ENCODE measurements at places on chromosomes 11 and 22. TPM values are rescaled to one million over a fixed set of nuclear protein-coding genes. Genes with fewer than 3 reads are reported as not detected.

DNA sequence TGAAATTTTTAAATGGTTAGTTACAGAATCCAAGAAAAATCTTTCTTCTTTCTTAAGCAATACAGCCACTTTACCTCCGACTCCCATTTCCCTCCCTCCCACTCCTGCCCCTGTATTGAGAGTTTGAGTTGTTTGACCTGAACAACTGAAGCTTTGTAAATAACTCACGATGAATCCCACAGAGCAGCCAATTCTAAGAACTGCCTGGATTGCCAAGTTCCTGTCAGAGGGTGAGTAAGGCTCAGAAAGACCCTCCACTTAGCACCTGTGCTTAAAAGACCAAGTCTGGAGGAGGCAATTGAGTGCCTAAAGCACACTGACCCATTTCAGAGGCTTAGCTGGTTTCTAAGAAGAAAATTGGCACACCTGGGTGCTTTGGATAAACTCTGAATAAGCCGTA is 158.5 kb downstream of the MSANTD4 start:
- DNase-seq: no peak

DNA sequence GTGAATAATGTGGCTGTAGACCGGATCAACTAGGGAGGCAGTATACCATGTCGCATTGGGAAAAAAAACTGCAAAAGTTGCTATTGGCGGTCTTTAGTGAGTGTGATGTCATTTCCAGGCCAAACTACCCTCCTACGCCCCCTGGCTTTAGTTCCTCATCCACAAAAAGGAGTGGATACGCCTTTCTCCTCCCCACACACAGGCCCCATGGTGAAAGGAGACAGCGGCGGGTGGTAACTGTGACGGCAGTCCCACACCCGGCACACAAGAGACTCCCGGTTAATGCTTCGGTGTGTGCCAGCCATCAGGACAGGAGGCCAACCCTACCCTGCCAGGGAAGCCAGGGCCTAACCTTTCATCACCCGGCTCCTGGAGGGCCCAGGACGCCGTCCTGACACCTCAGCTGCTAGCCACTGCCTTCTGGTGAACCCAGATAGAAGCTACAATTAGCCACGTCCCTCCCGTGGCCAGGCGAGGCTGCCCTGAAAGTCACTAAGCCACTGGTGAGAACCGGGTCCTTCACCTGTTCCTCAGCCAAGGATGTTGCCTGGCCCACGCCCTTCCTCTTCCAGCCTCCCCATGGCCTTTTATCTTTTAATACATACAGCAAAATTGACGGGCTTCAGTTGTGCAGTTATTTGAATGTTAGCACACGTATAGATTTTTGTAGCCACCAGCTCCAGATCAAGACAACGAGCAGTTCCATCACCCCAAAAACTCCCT is 10.8 kb downstream of the TP53I11 start:
- no peak for DNase-seq

GRCh38 chr22:30717331-30717921 is 22.8 kb downstream of the OSBP2 start:
- DNase-seq: no peak

DNA sequence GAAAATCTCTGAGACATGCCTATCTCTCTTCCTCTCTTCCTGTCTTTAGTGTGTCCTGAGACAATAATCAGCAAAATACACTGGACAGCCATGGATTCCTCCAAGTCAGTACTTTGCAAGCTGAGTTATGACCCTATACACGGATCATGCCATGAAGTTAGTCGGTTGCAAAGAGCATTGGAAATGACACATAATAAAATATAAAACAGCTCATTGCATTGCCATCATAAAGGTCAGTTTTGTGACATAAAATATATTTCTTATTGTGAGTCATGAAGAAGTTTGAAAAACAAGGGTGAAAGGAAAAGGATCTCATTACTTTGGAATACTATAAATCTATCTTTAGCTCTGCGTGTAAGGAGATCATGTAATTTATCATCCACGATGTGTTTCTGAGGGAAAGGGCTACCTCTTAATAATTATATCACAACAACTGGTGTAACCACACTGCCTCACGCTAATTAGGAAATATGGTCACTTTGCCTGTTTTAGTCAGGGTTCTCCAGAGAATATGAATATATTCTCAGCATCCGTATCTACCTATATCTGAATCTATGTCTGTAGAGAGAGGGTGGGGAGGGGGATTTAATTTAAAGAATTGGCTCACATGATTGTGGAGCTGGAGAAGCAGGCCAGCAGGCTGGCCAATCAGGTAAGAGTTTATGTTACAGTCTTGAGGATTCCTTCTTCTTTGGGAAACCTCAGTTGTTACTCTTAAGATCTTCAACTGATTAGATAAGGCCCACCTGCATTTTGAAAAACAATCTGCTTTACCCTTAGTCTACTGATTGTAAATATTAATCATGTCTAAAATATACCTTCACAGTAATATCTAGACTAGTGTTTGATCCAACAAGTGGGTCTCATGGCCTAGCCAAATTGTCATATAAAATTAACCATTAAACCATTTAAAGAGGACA is 198.8 kb downstream of the FAT3 start:
- no peak for DNase-seq

- no peak for DNase-seq
These were observed 291.0 kb downstream of the BRD1 start for GRCh38 chr22:49536571-49537131.

GRCh38 chr11:126861796-126862459 is 138.6 kb downstream of the KIRREL3 start:
- DNase-seq: no peak

The SDHAF2 gene
- polyA plus RNA-seq: 45.1 TPM

Measured in right renal cortex interstitium (tissue), 3 donors.